ENCODE measurements at places on chromosomes 7 and 10. TPM values are rescaled to one million over a fixed set of nuclear protein-coding genes. Genes with fewer than 3 reads are reported as not detected.

The FOXI2 gene
- not detected for total RNA-seq

The FAM13C gene
- not detected for total RNA-seq

The PIK3AP1 gene
- 0.36 TPM for total RNA-seq

The TOMM7 gene
- 429 TPM for total RNA-seq

The GHRHR gene
- total RNA-seq = not detected

The IGF2BP3 gene
- total RNA-seq = 26.0 TPM

The MYO1G gene
- 0.09 TPM for total RNA-seq

The ZNF117 gene
- total RNA-seq = 0.15 TPM

The MUC3A gene
- 12.7 TPM for total RNA-seq

The AKR1D1 gene
- total RNA-seq = not detected

The CYP2C18 gene
- 0.07 TPM for total RNA-seq

The BEND7 gene
- total RNA-seq = 12.0 TPM

The TRIL gene
- total RNA-seq = not detected

The OR6B1 gene
- total RNA-seq = not detected

The GNAT3 gene
- total RNA-seq = not detected

The HMX3 gene
- total RNA-seq = not detected

The SFXN3 gene
- total RNA-seq = 36.8 TPM

The ACTL6B gene
- total RNA-seq = not detected

The VSTM2A gene
- total RNA-seq = not detected

The LRRD1 gene
- not detected for total RNA-seq

The CHAT gene
- not detected for total RNA-seq

The COL26A1 gene
- total RNA-seq = 0.35 TPM

Measured in A549 treated with CpdA at 1 μM for 4 hours (cell line).